ENCODE measurements at places on chromosomes 16 and 17.

- no peak for DNase-seq
Measured at GRCh38 chr16:13453938-13454553, 465.9 kb upstream of the ERCC4 start.

DNA sequence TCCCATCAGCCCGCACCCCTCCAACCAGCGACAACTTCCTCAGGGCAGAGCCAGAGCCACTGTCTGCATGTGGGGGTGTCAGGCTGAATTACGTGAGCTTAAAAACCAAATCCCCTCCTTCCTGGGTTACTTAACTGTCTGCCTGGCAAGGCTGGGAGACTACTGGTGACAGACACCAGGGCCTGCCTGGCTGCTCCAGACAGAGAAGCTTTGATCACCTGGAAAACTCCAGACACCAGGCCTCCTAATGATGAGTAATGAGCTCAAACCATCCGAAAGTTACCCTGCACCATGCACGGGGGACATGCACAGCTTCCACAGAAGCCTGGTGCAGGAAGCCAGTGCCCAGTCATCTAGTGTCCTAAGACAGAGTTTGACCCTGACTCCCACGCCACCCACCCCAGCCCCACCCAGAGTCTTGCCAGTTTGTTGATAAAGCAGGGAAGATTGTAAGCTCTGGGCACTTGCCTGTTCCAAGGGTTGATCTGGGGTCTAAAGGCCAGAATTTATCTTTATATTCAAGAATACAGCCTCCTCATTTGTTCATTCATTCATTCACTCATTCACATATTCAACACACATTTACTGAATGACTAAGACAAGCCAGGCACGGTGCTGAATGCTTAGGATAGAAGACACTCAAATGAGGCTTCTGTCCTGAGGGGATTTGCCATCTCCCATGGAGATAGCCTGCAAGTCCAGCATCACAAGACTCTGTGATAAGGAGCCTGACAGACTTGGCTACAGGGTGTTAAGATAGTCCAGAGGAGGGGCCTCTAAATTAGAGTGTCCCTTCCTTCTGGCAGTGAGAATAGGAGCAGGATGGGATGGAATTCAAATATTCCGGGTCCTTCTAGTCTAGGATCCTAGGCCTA, 7.2 kb upstream of the CCDC182 start:
- no peak for DNase-seq

DNA sequence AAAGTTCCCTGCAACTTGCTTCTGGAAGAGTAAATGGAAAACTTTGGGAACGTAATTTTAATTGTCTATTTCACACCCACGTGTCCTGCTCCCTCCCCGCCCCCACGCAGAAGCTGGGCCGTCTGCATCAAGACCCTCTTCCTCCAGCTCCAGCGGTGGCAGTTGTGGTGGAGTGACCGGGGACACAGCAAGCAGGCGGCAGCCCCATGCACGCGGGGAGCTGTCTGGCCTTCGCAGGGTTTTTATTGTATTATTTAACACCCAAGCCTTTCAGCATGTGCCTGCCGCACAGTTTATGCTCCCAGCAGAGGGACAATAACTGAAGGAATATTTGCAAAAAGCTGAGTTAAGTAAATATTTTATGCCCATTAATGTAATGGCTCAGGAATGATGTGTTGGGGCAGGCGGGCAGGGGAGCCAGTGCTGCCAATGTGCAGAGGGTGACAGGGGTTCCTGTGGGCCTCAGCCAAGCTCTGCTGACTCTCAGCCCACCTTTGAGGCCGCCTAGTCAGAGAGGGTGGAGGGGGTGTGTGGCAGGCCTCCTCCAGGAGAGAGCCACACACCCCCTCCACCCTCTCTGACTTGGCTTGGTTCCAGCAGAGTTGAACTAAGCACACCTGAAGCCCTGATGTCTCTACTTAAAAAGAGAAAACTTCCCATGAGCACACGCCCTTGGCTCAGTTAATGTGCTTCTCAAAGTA, 32.4 kb upstream of the ENPP7 start:
- no peak for DNase-seq

DNA sequence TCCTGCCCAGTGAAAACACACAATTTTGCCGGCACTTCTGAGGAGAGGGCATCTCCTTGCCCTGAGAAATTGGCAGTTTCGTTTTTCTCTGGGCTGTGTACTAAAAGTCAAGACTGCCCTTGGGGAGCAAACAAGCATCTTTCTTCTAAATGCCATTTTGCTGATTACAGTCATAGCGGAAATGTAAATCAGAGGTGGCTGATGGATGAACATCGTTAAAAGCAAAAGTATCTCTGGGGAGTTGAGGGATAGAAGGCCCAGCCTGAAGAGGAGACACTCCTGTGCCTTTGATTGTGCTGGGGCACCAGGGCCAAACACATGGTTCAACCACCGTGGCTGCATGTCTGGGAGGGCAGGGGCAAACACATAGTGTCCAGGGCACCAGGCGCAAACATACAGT, 49.8 kb downstream of the ABCC12 start:
- no peak for DNase-seq

GRCh38 chr16:47590472-47590871, 129.3 kb downstream of the PHKB start:
- DNase-seq = no peak

- DNase-seq = no peak
Measured at GRCh38 chr16:23452221-23452571, 793 bp downstream of the COG7 start.

Data from DMS 273 treated with DMSO at 0.1 percent for 48 hours (cell line).